ENCODE measurements at places on chromosomes 16 and 17.

- no peak for DNase-seq
Measured at GRCh38 chr16:75614066-75614897, 8.8 kb downstream of the ADAT1 start.

DNA sequence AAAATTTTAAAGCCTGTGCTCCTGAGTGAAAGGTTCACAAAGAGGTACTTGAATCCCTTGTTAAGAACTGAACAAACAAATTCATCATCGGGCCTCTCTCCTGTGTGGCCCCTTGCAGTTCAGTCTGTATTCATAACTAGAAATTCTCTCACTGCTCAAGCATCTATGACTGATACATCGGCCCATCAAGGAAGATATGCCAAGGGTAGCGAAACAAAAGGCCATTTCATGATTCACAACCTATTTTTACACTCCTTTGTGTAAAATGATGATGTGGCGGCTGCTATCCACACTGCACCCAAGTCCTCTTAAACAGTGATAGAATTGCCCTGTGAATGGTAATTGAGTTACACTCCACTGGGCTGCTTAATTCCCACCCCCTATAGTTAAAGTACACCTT is 204.6 kb downstream of the STX8 start:
- no peak for DNase-seq

GRCh38 chr17:55424893-55425540 is 3.4 kb upstream of the MMD start:
- DNase-seq, result no peak

GRCh38 chr17:83090444-83091256 is 11.2 kb downstream of the METRNL start:
- DNase-seq, result no peak

- DNase-seq, result no peak
Measured at GRCh38 chr16:13378151-13378550, 476.8 kb downstream of the SHISA9 start.

Measured in NCI-H524 treated with DMSO at 0.1 percent for 48 hours (cell line).